ENCODE measurements at places on chromosomes 1 and 21.

DNA sequence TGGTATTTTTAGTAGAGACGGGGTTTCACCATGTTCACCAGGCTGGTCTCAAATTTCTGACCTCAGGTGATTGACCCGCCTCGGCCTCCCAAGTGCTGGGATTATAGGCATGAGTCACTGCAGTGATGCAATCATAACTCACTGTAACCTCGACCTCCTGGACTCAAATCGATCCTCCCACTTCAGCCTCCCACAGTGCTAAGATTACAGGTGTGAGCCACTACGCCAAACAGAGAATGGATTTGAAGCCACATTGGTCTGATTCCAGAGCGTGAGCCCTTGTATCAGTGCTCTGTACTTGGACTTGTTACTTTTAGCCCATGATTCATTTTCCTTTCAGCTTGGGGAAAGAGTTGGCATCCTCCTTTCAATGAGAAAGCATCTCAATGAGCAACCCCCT is 14.9 kb upstream of the ZNF683 start:
- no peak for DNase-seq

GRCh38 chr1:30995990-30996612 is 69.4 kb downstream of the PUM1 start:
- DNase-seq, result no peak

GRCh38 chr1:63713627-63714481 is 60.0 kb upstream of the ROR1 start:
- no peak for DNase-seq

DNA sequence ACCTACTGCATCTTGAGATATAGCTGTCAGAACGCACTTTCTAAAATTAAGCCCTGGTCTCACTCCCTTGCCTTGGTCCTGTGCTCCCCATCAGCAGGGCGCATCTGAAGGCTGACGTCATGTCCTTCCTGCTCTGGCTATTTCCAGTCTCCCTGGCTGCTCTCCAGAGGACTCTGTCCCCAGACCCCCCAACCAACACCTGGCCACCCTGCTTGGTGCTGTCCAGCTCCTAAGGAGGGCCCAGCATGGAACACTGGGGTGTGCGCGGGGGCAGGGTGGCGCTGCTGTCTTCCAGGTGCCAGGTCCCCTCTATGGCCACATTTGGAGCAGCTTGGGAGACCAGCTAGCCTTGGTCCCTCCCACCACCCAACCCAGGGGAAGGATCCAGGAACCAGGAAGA is 8.3 kb downstream of the TNNT2 start:
- no peak for DNase-seq

- no peak for DNase-seq
Observed at GRCh38 chr1:238457610-238458009, 566.9 kb upstream of the ZP4 start.

DNA sequence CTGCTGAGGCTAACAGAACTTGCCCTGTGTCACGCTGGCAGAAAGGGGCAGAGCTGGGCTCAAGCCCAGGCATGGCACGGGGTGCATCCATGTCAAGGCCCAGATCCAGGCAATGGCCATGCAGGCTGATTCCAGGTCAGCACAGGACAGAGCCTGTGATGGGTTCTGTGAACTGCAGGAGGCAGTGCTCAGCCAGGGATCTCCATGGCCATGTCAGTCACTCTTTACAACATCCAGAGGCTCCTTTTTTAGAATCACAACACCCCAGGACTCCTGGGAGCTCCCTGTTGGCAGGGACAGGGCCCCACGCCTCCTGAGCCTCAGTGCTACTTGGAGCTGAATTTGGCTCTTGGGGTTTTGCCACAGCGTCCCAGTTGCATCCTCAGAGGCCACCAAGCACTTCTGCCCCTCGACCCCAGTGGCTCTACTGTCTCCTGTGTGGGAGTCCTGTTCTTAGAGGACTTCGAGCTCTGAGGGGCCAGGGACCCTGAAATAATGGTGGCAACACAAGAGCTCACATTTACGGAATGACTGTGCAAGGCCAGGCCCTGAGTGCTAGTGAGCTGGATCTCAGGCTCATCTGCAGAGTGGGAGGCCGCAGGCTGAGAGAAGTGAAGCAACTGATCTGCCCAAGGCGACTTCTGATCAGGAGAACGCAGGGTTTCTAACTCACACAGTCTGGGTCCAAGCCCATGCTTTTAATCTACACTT is 211.5 kb downstream of the TRABD2B start:
- no peak for DNase-seq

Measured in stimulated activated naive CD4-positive, alpha-beta T cell (primary cell).